Left lung (tissue), 14 donors: ENCODE measurements at places on chromosomes 13 and 19. TPM values are rescaled to one million over a fixed set of nuclear protein-coding genes. Genes with fewer than 3 reads are reported as not detected.

BRD4 gene
- polyA plus RNA-seq = 56.2 TPM

CDX2 gene
- not detected for polyA plus RNA-seq

DNA sequence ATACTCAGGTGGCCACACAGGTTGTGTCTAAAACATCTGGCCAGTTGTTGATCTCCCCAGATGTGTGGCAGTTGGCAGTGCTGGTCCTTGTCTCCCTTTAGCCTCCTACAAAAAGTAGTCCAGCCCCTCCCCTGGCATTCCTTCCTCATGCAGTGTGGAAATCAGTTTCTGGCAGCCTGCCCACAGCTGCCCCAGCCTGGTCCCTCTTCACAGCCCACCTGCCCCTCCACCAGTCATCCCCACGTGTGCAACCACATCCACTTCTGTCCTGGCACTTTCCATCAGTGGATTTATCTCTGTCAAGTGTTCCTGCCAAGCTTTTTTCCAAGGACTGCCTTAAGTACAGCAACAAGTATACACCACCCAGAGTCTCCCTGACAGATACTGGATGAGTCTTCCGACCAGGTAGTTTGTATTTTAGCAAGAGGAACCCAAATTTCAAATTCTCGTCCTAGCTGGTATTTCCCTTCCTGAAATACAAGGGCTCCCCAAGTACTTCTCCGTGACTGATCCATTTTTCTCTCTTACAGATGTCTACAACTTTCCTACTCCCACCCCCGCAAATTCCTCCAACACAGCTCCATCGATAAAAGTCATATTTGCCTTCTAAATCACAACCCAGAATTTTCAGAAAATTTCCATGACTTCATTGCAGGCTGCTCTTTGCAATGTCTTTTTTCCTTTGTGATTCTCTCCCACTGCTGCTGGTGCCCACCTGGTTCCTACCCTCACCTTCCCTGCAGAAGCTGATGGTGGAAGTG, 313.5 kb downstream of the FOXO1 start:
- no peak for DNase-seq

DNA sequence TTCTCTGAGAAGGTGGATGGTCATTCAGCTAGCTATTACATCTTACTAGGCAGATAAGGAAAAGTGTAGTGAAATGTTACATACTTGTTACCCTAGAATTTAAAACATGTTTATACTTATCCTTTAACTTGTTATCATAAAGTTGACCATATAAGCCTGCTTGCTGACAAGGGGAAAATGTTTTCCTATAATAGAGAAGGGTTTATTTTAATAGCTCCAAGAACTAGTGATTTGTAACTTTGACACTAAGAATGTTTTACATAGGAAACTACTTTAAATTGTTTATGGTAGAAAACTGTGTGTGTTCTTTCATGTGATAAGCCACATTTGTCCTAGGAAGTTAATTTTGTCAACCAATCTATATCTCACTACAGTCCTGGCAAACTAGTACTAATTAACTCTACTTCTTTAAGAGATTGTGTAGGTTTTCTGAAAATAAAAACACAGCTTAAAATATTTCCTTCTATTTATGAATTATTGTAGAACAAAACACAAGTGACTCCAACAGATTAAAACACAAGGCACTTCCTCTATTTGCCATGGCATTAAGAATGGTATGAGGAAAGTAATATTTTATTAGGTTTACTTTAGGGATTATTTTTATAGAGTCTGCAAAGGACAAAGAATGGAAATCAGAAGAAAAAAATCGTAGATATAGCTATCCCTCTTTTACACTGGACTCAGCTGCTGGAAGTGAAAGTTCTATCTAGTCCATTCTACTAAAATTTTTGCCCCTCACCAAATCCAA, 233.3 kb upstream of the NBEA start:
- DNase-seq = peak; percentile 26

DNA sequence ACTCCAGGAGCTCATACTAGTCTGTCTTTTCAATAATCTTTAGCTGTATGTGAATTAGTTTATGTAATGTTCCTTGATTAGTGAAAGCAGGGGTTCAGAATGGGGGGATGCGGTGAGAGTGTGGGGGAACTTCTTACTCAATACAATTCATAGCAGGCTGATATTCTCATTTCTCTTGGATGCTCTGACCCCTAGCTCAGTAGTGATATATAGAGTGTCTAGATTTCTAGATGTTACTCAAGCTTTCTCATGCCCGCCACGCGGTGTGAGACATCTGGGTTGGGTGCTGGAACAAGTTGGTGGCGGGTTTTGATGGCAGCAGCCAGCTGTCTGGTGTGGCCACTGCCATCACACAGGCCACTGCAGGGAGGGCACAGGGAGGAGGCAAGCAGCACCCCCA, 39.3 kb upstream of the FLT1 start:
- DNase-seq = no peak

DNA sequence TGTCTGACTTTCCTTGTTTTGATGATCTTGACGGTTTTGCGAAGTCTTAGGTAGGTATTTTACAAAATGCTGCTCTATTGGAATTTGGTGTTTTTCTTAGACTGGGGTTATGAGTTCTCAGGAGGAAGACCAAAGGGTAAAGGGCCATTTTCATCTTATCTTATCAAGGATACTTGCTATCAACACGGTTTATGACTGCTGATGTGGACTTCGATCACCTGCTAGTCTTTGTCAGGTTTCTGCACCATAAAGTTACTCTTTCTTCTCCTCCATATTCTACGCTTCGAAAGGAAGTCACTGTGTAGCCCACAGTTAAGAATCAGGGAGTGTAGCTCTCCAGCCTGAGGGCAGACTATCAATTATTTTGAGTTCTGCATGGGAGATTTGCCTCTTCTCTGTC, 7.4 kb upstream of the CEBPG start:
- no peak for DNase-seq

GRCh38 chr13:112325920-112326645, 50.1 kb upstream of the SPACA7 start:
- DNase-seq = no peak

- DNase-seq = no peak
Observed at GRCh38 chr19:15577184-15577771, 37.7 kb upstream of the CYP4F8 start.

PTH2 gene
- polyA plus RNA-seq = not detected

- DNase-seq = no peak
Observed at GRCh38 chr13:46062185-46062584, 9.6 kb upstream of the ZC3H13 start.

GRCh38 chr19:40242480-40242879, 16.0 kb upstream of the CCNP start:
- DNase-seq = no peak

FUT1 gene
- 8.1 TPM for polyA plus RNA-seq

- DNase-seq = no peak
Observed at GRCh38 chr19:13707915-13708314, 56.4 kb upstream of the MRI1 start.

- peak; percentile 98 for DNase-seq
Observed at GRCh38 chr19:49877020-49877878, at the start of the genes AKT1S1 and TBC1D17. TSS of gene AKT1S1 (minus strand) at chr19:49877355. CDS start at chr19:49873295, 4,060 bp downstream. TSS of gene TBC1D17 (plus strand) at chr19:49877702. CDS start at chr19:49877724, 22 bp downstream.

- no peak for DNase-seq
Observed at GRCh38 chr13:27258637-27259386, 7.5 kb downstream of the RPL21 start.

MYH14 gene
- 46.5 TPM for polyA plus RNA-seq

GRCh38 chr19:50797781-50798658, 7.8 kb downstream of the ACP4 start:
- no peak for DNase-seq
